Right cardiac atrium (tissue), 5 donors: ENCODE measurements at places on chromosomes 7 and 10.

GRCh38 chr7:70068531-70068930 lies 470.3 kb downstream of the AUTS2 start:
- no peak for DNase-seq

DNA sequence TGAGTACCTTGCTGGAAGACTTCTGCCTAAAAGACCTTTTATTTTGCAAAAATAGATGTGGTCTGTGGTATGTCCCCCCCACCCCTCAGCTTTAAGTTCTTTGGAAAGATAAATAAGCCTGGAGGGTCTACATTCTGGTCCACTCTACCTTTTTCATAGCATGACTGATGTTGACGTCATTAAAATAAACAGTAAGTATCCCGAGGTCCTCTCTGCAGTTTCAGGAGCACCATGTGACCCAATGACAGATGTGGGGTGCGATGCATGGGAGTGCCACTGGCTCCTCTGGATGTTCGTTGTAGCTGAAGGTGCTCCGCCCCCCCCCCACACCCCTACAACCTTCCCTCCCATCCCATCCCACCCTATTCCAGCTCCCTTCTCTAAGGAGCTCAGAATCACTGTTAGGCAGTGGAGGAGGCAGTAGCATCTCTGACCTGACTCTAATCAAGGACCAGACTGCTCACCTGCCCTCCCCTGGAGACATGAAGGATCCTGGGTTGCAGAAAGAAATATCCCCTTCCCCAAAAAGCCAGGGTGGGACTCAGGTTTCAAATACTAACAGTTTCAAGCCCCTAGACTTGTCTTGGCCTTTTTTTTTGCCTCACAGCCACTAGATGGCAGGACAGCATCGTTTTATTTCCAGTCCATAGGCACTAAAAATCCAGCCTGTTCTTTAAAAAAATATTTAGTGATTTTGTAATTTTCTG lies 25.1 kb downstream of the CASP7 start:
- no peak for DNase-seq

GRCh38 chr7:129782818-129783583 lies 169.8 kb downstream of the UBE2H start:
- no peak for DNase-seq

DNA sequence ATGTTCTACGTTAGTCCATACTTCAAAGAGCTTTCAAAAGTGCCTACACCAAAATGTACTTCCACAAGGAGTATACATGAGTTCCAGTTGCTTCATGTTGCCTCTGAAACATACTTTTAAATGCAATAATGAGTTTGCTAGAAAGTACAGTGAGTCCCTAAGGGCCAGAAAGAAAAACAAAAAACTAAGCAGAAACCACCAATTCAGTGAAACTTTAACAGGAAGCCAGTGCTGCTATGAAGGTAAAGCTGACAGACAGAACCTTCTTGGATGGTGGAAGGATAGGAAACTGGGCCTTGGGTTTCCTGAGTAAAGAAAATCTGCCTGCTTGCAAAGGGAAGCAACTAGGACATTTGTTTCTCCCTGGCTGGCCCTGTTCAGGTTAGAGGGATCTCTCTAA lies 104.2 kb downstream of the CTTNBP2 start:
- DNase-seq, result no peak

DNA sequence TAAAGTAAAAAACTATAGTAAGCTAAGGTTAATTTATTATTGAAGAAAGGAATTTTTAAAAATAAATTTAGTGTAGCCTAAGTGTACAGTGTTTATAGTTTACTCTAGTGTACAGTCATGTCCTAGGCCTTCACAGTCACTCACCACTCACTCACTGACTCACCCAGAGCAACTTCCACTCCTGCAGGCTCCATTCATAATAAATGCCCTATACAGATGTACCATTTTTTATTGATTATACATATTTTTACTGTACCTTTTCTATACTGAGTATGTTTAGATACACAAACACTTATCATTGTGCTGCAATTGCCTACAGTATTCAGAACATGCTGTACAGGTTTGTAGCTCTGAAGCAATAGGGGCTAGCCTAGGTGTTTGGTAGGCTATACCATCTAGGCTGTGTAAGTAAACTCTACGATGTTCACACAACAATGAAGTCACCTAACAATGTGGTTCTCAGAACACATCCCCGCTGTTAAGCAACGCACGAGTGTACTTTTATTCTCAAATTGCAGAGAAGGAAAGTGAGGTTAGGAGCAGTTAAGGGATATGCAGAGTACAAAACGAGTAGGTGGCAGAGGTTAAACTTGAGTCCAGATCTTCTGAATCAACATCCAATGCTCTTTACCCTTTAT lies 38.9 kb upstream of the PLCE1 start:
- DNase-seq, result no peak

DNA sequence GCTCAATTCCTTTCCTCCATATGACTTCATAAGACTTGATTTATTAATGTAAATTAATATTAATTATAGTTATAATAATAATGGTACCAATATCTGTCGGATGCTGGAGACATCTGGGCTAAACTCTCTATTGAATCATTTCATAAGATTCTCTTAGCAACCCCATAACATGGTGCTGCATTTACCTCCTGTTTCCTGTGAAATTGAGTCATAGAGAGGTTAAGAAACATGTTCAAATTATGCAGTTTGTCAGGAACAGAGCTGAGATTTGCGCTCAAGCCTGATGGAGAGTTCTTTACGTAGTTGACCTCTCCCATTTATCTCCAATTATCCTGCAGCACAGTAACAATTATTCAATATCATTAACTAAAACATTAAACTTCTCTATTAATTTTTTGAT lies 621.8 kb upstream of the FZD8 start:
- no peak for DNase-seq

DNA sequence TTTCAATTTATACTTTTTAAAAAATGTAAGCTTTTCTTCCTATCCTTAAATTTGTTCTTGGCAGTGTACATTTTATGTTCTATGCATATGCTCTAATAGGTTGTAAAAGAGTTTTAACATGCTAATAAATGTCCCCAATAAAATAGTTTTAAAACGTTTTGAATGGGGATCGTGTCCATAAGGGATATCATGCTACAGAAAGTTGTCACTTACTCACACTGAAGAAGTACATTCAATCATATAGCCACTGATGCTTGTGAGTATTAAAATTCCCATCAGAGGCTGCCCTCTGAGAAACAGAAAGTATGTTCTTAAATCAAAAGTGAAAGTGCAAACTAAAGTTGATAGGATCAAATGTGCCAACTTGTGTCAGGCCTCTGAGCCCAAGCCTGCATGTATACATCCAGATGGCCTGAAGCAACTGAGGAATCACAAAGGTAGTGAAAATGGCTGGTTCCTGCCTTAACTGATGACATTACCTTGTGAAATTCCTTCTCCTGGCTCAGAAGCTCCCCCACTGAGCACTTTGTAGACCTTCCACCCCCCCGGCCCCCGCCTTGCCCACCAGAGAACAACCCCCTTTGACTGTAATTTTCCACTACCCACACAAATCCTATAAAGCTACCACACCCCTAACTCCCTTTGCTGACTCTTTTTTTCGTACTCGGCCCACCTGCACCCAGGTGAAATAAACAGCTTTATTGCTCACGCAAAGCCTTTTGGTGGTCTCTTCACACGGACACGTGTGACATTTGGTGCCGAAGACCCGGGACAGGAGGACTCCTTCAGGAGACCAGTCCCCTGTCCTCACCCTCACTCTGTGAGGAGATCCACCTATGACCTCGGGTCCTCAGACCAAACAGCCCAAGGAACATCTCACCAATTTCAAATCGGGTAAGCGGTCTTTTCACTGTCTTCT lies 877 bp upstream of the NOD1 start:
- no peak for DNase-seq
